T47D (cell line): ENCODE measurements at places on chromosomes 1 and 21.

- DNase-seq: no peak
These were observed 51.1 kb downstream of the PHC2 start for GRCh38 chr1:33379631-33380354.

GRCh38 chr1:24319312-24319863 is at the start of gene GRHL3:
GRHL3 (plus strand) TSS chr1:24319357; CDS start chr1:24319552, 195 bp downstream.
- peak; percentile 92 for DNase-seq

DNA sequence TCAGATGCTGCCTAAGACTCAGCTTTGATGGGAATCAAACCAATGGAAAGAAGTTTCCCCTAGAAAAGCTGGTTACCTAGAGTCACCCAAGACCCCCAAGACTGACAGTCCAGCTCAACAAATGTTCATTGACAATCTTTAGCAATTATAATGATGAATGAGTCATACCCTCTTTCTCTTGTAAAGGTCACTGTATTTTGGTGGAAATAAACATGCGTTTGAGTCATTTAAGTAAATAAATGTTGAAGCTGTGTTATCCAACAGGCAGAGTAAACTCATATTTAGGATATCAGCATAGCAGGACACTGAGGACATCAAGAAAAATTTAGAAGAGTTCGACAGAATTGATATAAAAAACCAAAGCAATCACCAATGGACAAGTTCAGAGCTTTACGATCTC is 295.9 kb downstream of the RGS7 start:
- no peak for DNase-seq

- no peak for DNase-seq
These were observed 4.7 kb downstream of the C1orf174 start for GRCh38 chr1:3895279-3895950.

GRCh38 chr1:13751458-13751871 is 51.5 kb downstream of the PRDM2 start:
- no peak for DNase-seq

- DNase-seq: no peak
These were observed 7.6 kb upstream of the S100A11 start for GRCh38 chr1:152044386-152044785.

DNA sequence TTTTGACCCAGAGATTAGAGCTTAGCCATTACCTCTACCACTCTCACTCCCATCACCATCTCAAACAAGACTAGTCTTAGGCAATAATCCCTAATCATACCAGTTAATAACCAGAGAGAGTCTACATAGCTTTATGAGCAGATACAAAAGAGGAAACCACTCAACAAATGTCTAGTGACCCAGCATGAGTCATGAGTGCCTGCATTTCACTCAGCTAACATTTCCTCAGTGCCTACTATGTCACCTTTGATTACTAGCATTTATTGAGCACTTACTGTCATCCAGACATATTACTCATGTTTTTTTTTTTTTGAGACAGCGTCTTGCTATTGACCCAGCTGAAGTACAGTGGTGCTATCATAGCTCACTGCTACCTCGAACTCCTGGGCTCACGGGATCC is 35.9 kb upstream of the GALNT2 start:
- no peak for DNase-seq

DNA sequence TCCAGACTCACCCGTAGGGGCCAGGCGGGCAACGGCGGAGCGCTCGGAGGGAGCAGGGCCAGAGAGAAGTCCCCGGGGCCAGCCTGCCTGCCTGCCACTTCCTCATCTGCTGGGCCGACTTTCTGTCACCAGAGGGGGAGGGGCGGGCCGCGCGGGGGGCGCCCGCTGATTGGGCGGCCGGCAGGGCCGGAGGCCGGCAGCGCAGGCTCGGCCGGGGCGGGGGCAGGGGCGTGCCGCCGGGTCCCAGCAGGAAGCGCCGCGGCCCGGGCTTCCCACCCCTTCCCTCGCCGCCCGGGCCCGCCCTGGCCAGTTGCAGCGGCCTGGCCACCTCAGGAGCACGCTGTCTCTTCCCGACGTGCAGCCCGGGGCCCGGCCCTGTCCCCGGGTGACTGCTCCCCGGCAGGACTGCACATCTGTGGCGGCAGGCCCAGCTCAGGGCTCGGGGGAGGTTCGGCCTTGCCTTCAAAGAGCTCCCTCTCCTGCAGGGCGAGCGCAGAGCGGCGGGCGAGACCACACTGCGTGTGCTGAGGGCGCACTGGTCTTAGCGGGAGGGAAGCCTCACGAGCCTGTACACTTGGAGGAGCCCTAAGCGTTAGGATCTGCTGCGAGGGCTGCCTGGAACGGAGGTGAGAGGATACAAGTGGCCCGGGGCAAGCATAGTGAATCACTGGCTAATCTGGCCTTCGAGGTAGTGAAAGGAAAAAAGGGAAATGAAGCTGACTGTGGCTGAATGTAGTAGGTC is at the start of gene ELOVL1:
TSS of gene ELOVL1 (minus strand) at position 108 of the 742 bp plus-strand sequence. CDS start 2,402 bp downstream, outside the sequence.
- peak; percentile 91 for DNase-seq

- no peak for DNase-seq
These were observed 725.1 kb downstream of the BRINP3 start for GRCh38 chr1:189752461-189752995.

- DNase-seq: no peak
These were observed 66.1 kb upstream of the TMPRSS2 start for GRCh38 chr21:41573902-41574690.

DNA sequence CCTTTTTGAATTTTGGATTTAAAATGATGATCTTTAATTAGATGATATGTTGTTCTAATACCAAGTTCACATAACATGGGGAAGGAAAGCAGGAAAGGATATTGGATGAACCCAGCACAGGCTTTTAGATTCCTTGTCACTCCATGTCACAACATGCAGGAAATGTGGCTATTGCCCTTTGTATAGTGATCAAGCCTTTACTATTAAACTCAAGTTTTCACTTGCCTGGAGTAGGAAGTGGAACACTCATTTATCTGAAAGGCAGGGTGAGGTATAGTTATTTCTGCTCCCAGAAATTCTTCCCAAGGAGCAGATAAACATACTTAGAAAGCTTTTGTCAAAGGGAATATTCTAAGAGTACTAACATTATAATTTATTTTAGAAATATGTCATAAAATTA is 37.2 kb upstream of the BCAS2 start:
- DNase-seq: no peak

- DNase-seq: peak; percentile 97
These were observed 298.6 kb downstream of the PTPRC start for GRCh38 chr1:198937231-198938031.

DNA sequence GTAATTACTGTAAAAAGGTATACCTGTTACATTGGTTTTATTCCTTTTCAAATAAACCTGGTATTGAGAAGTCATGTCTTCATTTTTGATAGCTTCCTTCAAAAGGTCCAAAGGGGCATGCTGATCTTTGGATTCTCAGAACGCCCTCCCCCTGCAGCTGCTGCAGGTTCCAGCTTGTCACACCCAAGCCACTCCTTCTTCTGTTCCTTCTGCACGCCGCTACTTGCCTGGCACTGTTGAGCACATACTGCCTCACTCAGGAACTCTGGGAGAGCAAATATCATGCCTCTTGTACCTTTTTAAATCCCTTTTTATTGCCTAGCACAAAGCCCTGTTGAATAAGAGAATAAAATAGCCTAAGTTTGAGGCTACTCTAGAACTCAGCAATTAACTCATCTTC is 136.9 kb downstream of the BARHL2 start:
- no peak for DNase-seq

DNA sequence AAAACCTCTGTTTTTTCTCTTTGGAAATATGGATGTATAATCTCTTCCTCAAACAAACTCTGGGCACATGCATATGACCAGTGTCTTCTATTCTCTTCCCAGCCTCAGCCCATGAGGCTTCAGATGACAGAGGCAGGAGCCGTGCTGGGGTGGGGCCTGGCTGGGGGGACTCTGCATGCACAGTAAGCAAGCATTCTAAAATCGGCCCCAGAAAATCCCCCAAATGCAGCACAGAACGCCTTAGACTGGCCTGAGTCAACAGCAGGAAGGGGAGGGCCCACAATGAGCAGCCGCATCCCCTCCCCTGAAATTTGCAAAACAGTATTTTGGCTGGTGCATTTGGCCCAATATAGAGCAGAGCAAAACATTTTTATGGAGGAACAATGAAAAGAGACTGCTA is 47.8 kb downstream of the ITPKB start:
- DNase-seq: no peak

- DNase-seq: no peak
These were observed 5.4 kb downstream of the JUN start for GRCh38 chr1:58778385-58779000.

- DNase-seq: no peak
These were observed 128.6 kb upstream of the HOOK1 start for GRCh38 chr1:59686170-59686569.

GRCh38 chr21:39004634-39005501 is 178.4 kb downstream of the PSMG1 start:
- DNase-seq: no peak

- DNase-seq: no peak
These were observed 54.8 kb downstream of the CTH start for GRCh38 chr1:70465911-70466310.

DNA sequence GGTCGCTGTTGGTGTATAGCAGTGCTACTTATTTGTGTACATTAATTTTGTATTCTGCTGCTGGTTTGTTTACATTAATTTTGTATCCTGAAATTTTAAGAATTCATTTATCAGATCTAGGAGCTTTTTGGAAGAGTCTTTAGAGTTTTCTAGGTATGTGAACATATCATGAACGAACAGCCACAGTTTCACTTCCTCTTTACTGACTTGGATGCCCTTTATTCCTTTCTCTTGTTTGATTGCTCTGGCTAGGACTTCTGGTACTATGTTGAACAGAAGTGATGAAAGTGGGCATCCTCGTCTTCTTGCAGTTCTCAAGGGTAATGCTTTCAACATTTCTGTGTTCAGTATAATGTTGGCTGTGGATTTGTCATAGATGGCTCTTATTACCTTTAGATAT is 1757.9 kb downstream of the BRINP3 start:
- DNase-seq: no peak

GRCh38 chr1:35136780-35137179 is 56.2 kb downstream of the SFPQ start:
- DNase-seq: no peak

- DNase-seq: no peak
These were observed 18.6 kb upstream of the HSPG2 start for GRCh38 chr1:21955501-21956281.

GRCh38 chr1:204151552-204152309 is at the start of gene ETNK2:
ETNK2 (minus strand) TSS chr1:204152044; CDS start chr1:204151852, 192 bp downstream.
- peak; percentile 78 for DNase-seq

- DNase-seq: peak; percentile 93
These were observed 111.9 kb downstream of the DENND1B start for GRCh38 chr1:197663162-197663953.

DNA sequence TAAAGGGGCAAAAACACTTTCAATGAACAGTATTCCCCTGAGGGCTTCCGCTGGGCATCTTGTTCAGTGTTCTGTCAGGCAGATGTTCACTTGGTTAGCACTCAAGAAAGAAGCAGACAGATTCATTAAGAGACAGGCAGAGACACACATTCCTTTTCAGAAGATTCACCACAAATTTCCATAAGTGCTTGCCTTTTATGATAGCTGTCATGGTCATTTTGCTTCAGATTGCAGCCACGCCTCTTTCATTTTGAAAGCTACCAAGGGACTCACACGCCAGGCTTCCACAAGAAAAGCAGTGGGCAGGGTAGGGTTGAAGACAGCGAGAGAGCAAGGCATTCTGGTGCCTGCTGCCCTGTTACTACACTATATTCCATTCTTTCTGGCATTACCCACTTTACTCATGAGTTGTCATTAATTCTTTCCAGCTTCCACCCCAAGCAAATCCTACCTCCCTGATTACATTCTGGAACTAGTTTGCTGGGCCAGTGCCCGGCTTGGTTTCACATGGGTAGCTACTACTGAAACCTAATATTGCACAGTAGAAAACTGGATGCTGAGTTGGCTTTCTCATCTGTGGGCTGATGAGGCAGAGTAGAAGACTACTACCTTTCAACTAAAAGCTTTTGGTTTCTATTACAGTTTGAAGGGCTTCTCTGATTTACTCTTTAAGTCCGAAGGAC is 91.2 kb upstream of the COL24A1 start:
- no peak for DNase-seq

DNA sequence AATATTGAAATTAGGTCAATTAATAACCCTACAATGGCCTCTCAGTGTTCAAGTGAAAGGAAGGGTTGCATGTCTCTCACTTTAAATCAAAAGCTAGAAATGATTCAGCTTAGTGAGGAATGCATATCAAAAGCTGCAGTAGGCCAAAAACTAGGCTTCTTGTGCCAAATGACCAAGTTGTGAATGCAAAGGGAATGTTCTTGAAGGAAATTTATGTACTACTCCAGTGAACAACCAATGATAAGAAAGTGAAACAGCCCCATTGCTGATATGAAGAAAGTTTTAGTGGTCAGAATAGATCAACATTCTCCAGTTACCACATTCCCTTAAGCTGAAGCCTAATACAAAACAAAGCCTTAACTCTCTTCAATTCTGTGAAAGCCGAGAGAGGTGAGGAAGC is 10.0 kb downstream of the MAEL start:
- no peak for DNase-seq

DNA sequence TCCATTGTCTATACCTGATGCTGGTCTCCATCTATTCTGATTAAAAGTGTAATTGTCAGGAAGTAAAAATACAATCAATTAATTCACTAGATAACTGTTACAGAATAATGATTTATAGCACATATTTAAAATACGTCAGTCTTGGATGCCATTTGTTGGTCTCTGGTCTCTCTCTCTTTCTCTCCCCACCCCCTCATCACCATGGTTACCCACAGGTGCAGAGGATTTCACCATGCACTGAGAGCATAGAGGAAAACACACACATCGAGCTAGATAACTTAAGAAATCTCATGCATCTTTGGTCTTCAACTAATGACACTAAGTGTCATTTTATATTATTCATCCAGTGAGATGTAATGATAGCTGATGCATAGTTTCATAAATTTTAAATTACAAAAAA is 33.4 kb downstream of the LRRC53 start:
- no peak for DNase-seq

GRCh38 chr1:158043232-158043631 is 49.8 kb downstream of the KIRREL1 start:
- no peak for DNase-seq

- DNase-seq: no peak
These were observed 31.0 kb upstream of the H6PD start for GRCh38 chr1:9203511-9203982.

GRCh38 chr1:85681087-85681486 is 27.1 kb downstream of the ZNHIT6 start:
- DNase-seq: no peak

DNA sequence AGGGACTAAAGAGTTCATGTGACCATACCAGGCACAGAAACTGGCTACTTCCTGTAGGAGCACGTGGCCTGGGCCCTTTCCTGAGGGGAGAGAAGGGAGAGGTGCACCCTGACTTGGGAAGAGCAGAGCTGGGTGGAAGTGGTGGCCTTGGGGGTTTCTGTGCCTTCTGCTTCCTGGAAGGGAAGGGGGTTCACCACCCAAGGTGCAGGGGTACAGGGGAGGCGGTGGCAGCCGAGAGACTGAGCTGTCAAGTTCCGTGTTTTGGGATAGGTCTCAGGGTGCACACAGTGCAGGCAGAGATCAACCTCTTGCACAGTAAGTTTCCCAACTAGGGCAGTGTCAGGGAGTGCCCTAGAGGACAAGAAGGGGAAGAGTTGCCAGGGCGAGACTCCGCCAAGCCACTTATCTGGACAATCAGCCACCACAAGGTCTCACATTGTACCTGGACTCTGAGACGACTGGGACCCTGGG is 10.1 kb downstream of the HECTD3 start:
- peak; percentile 63 for DNase-seq

GRCh38 chr21:15135867-15136629 is 71.2 kb upstream of the NRIP1 start:
- DNase-seq: no peak

GRCh38 chr1:44557778-44558177 is 116.5 kb downstream of the TMEM53 start:
- no peak for DNase-seq
